NCI-H1048 (cell line): ENCODE measurements at places on chromosomes 4 and X.

DNA sequence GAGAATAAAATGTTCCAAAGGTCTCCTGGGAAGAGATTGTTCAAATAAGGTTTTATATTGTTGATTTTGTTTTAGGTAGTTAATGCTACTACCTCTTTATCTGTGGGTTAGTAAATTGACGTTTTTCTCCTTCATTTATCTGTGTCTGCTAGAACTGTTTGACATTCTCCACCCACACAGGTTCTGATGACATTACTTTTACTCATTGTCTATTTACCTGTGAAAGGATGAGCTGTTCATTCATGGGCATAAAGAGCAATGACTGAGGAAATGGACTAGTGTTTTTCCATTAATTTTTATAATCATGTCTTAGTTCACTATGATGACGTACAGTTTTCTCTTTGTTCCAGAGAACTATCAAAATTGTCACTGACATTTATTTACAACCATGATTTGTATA lies 75.6 kb downstream of the CPE start:
- DNase-seq: no peak

- DNase-seq: no peak
Observed at GRCh38 chrX:101265869-101266428, 25.2 kb downstream of the TAF7L start.

DNA sequence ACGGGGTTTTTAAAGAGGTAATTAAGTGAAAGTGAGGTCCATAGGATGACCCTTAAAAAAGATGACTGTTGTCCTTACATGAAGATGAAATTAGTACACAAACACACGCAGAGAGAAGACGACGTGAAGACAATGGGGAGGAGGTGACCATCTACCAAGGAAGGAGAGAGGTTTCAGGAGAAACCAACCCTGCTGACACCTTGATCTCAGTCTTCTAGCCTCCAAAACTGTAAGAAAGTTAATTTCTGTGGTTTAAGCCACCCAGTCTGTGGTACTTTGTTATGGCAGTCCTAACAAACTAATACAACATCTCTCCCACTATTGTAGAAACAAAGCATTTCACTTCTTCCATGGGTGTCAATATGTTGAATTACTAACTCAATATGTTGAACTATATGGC lies 139.6 kb upstream of the ATOH1 start:
- DNase-seq: no peak

GRCh38 chrX:153640736-153641575 lies 6.0 kb upstream of the DUSP9 start:
- no peak for DNase-seq

DNA sequence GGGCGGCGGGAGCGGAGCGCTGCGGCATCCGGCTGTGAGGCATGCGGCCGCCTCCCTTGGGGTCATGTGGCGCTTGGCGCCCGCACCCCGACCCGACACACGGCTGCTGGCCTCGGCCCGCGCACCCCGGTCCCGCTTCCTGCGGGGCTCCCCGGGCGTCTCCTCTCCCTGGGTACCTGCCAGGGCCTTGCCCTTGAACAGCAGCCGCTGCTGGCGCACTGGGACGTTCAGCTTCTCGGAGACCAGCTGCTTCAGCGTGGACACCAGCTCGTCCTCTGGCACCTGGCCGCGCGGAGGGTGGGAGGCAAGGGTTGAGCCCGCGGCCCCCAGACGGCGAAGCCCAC lies 391 bp downstream of the UBL4A start:
- DNase-seq: no peak
